CD4-positive, CD25-positive, alpha-beta regulatory T cell (primary cell): ENCODE measurements at places on chromosomes 1 and 21. TPM values are rescaled to one million over a fixed set of nuclear protein-coding genes. Genes with fewer than 3 reads are reported as not detected.

The ACP6 gene
- 12.8 TPM for total RNA-seq

GRCh38 chr1:33247545-33247944 is 8.7 kb upstream of the ZNF362 start:
- no peak for DNase-seq

- no peak for DNase-seq
These were observed 3.2 kb downstream of the SERINC2 start for GRCh38 chr1:31416101-31416736.

The KRTAP12-2 gene
- total RNA-seq: not detected

DNA sequence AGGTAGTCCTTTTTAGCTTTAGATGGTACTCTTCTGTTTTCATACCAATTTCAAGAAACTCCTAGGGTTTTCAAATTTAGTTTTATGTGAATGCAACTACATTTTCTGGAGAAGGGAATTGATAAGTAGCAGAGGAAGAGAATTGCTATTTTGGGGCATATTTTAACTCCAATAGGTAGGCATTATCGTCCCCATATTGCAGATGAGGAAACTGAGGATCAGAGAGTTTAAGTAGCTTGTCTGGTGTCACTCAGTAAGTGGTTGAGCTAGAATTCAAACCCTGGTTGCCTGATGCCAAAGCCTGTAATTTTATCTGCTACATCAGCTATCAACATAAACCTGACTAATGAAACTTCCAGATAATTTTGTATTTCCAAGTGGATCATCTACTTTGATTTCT is 1.9 kb downstream of the NFYC start:
- no peak for DNase-seq

- DNase-seq: no peak
These were observed 92.9 kb upstream of the IVNS1ABP start for GRCh38 chr1:185409763-185410528.

GRCh38 chr1:162876751-162877150 is 15.8 kb upstream of the CCDC190 start:
- DNase-seq: no peak

The GNAT2 gene
- total RNA-seq: not detected

GRCh38 chr1:110433803-110434202 is 17.1 kb upstream of the PROK1 start:
- no peak for DNase-seq

- DNase-seq: no peak
These were observed 11.7 kb downstream of the OR2AJ1 start for GRCh38 chr1:247936415-247936814.

The RBP7 gene
- total RNA-seq: not detected

- DNase-seq: peak; percentile 59
These were observed 12.2 kb downstream of the ZDHHC18 start for GRCh38 chr1:26838474-26839338.

- peak; percentile 85 for DNase-seq
These were observed 185.8 kb downstream of the MRPL39 start for GRCh38 chr21:25421321-25422028.

The SELP gene
- total RNA-seq: 12.1 TPM

The CYP4B1 gene
- not detected for total RNA-seq

DNA sequence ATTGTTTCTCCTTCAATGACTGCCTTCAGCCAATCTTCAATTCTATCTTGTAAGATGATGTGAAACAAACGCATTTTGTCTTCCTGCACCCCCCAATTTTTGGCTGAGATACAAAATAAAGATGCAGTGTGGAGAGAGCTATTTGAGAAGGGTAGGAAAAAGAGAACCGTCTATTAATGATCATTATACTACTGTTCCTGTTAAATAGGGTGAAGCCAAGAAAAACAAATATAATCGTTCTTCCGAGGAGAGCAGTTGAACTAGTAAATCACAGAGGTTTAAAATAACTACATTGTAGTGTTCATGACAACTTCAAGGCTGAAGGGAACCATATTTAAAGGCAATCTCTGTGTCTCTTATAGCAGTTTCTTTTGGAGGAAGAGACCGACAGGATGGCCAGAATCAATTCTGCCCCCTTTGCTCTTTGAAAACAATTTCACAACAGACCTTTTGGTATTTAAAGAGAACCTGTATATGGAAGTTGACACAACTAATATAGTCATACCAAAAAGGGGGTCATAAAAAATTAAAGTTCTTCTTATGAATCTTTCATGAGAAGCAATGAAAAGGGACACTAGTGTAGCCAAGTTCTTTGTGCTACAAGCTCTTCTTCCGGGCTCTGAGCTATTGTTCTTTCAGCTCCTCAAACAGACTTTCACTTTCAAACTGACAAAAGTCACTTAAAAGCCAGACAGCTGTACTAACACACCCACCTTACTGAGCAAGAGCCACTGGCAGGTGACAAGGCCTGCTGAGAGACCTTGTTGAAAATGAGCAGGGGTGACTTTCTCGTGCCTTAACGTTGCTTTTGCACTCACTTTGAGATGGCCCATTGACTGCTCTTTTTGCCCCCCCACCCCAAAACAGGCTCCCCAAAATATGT is 30.9 kb downstream of the PROX1 start:
- DNase-seq: no peak

GRCh38 chr1:43531107-43531905 is 623 bp downstream of the PTPRF start:
- DNase-seq: no peak

GRCh38 chr1:15472587-15472986 is 3.3 kb upstream of the CELA2B start:
- no peak for DNase-seq

The VWA1 gene
- not detected for total RNA-seq

DNA sequence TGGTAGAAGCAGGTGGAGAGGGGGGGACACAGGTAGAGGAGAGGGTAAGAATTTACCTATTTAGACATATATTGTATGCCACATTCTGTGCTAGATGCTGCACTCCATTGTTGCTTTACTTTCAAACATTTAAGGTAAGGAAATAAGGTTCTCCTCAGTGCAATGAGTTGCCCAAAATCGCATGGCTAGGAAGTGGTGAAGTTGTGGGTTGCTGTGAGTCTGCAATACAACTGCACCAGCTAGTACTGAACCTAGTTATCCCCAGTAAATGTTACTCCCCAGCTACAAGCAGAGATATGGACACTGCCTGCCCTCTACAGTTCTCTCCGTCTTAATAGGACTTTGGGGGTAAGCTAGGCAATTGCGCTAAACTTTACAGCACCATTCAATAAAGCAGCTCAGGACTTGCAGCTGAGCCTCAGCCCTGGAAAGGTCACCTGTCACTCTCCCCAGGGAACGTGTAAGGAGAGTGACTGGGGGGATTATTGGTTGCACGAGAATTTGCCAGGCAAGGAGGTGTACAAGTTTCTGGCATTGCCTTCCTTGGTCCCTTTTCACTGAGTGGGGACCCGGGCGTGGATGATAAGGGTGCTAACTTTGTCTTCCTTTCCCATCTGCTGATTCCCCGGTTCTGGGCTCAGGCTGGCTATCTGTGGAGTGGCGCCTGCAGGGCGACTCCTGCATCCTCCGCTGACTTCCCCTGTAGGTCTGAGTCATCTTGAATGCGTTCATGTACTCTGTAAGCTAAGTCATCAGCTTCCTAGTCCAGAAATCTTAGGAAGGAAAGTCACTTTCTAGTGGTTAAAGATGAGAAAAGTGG is 71.3 kb upstream of the CNTN2 start:
- DNase-seq: no peak

The CD53 gene
- 397 TPM for total RNA-seq

DNA sequence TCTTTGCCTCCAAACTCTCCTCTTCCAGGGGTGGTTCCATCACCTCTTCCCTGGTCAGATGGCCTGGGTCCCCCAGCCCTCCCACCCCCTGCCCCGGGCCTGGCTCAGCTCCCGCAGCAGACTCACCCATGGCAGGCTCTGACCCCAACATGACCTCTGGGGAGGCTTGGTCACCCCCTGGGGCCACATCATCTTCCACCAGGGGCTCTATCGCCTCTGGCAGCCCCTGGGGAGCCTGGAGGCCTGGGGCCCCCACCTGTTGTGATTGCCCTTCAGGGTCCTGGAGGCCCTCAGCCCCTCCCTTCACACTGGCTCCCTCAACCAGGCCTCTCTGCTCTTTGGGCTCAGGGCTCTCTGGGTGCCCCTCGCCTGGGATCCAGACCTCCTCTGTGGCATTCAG is 6.4 kb downstream of the NES start:
- no peak for DNase-seq

GRCh38 chr1:87790756-87791155 is 462.1 kb downstream of the LMO4 start:
- no peak for DNase-seq

DNA sequence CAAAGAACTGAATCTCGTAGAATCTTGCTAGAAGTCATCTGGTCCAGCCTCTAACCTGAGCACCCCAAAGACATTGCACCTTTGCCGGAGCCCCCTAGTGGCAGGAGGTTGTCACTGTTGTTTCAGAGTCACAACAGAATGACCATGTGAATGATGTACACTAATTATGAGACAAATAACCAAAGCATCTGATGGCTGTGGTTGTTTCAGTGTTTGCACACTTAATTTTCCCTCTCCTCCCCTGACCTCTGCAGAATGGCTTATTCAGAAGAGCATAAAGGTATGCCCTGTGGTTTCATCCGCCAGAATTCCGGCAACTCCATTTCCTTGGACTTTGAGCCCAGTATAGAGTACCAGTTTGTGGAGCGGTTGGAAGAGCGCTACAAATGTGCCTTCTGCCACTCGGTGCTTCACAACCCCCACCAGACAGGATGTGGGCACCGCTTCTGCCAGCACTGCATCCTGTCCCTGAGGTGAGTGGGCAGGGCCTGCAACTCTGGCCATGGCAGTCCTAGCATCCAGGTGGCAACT is 26.4 kb downstream of the TRAF5 start:
- peak; percentile 29 for DNase-seq

- DNase-seq: no peak
These were observed 122.9 kb upstream of the KRTAP19-8 start for GRCh38 chr21:31161157-31161556.

GRCh38 chr1:77594366-77595112 is 87.9 kb downstream of the ZZZ3 start:
- no peak for DNase-seq

The SLC25A34 gene
- 1.8 TPM for total RNA-seq

The HPDL gene
- not detected for total RNA-seq

GRCh38 chr1:157252473-157252872 is 114.3 kb upstream of the ETV3 start:
- DNase-seq: no peak

GRCh38 chr1:40936931-40937339 is 42.6 kb upstream of the CTPS1 start:
- no peak for DNase-seq

GRCh38 chr21:15624646-15625045 is 105.1 kb upstream of the USP25 start:
- no peak for DNase-seq

The HENMT1 gene
- 7.8 TPM for total RNA-seq

DNA sequence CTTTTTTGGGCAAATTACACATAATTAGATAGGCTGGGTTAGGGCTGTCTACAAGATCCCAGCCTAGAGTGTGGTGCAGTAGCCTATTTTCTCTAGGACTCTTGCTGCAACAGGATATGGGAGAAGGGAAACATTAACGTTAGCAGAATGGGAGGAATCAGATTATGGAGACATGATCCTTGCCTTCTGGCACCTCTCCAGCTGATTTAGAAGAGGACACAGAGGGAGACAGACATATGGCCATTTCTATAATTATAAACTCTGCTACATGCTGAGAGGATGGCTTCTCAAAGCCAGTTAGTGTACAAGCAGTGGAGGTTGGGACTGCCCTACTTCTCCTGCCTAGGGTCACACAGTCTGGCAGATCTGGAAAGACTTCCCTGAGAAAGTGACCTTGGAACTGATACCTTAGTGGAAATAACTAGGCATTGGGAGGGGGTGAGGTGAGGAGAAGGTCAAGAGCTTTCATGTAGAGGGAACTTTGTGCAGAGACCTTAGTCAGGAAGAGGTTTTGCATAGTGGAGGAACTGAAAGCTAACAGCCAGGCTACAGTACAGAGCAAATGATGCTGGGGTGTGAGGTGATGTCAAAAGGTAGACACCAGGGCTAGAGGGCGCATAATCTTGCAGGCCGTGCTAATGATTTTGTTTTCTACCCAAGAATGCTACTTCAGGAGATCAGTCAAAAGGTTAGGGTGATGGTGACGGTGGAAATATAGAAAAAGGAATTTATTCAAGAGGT is 1.2 kb upstream of the CD1D start:
- DNase-seq: no peak

DNA sequence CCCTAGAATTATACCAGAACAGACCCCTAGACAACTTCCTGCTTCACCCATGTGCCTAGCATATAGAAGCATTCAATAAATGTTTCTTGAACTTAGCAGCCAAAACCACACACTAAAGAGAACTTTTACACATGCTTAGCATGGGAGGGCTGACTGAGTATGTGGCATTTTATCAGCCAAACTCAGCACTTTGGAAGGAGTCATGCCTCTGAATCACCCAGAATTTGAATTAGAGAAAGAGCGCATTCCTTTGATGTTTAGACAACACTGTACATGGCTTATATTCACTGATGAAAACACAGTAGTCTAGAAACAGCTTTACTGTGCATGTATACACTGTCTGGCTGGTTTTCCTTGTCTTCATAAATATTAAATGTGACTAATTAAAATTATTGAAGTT is 26.1 kb downstream of the SPAG17 start:
- DNase-seq: no peak

The RIPK4 gene
- total RNA-seq: 0.52 TPM

DNA sequence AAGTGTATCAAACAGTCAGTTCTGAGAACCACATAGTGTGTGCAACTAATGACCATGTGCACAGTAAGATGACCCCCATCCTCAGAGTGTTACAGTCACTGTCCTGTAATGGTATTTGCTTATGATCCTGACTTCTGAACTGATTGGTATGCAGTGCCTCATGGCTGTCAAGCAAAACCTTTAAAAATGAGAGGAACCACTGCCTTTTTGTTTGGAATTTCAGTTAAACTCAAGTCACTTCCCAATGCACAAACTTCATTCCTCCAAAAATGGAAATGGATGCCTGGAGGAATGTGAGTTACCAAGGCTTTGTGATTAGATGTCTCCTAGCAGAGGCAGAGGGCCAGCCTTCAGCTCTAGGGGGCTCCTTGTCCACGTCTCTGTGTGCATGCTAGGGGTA is 10.5 kb downstream of the C1orf198 start:
- DNase-seq: no peak

GRCh38 chr21:21731626-21732025 is 733.4 kb downstream of the NCAM2 start:
- no peak for DNase-seq

DNA sequence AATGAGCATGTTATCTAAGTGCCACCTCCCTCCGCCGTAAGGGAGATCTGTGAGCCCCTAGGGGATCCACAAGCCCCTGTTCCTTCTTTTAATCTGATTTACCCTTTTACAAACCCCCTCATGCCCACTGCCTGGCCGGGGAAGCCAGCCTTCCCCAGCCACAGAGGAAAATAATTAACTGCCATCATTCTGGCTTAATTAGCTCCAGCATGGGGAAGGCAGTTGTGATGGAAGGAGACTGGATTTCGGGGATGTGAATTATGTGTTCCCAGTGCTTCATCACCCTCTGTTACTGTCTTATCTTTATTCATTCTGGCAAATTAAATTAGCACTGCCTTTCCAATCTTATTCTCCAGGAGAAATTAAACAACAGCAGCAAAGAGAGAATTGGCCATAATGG is 135.8 kb downstream of the PTPRU start:
- no peak for DNase-seq

GRCh38 chr1:9151328-9151860 is 22.5 kb upstream of the GPR157 start:
- DNase-seq: no peak

GRCh38 chr1:94595658-94596057 is 54.1 kb upstream of the F3 start:
- DNase-seq: no peak
